Activated CD8-positive, alpha-beta T cell treated with anti-CD3 and anti-CD28 coated beads, Interleukin-2, amount 10 ng/mL, durations not matched to agents 7 days and 5 days (primary cell): ENCODE measurements at places on chromosomes 13 and 19. TPM values are rescaled to one million over a fixed set of nuclear protein-coding genes. Genes with fewer than 3 reads are reported as not detected.

- peak; percentile 51 for DNase-seq
These were observed 34.7 kb upstream of the ESD start for GRCh38 chr13:46831588-46832194.

- DNase-seq = no peak
These were observed 82.9 kb downstream of the POU4F1 start for GRCh38 chr13:78520425-78520824.

GRCh38 chr13:114143806-114144605, 11.6 kb upstream of the RASA3 start:
- DNase-seq = peak; percentile 57

PRODH2 gene
- not detected for total RNA-seq

ADAMTS10 gene
- total RNA-seq = 4.9 TPM
